ENCODE measurements at places on chromosomes 2 and 18. TPM values are rescaled to one million over a fixed set of nuclear protein-coding genes. Genes with fewer than 3 reads are reported as not detected.

Gene CDH19
- 0.23 TPM for total RNA-seq

Gene KIF3C
- 133 TPM for total RNA-seq

Gene CTAGE1
- total RNA-seq = not detected

Gene SEPTIN2
- total RNA-seq = 295 TPM

Gene FTCDNL1
- 4.8 TPM for total RNA-seq

Gene HADHA
- 89.7 TPM for total RNA-seq

Gene HK2
- 4.2 TPM for total RNA-seq

Gene PROM2
- 2.1 TPM for total RNA-seq

Gene INHA
- total RNA-seq = 0.69 TPM

Gene ST6GAL2
- 170 TPM for total RNA-seq

Gene CEP76
- total RNA-seq = 12.7 TPM

Gene PCARE
- 0.23 TPM for total RNA-seq

Gene IL1RN
- total RNA-seq = not detected

Gene UGT1A8
- total RNA-seq = not detected

Gene ASB18
- total RNA-seq = 1.6 TPM

Gene MSGN1
- not detected for total RNA-seq

Gene SALL3
- total RNA-seq = 18.9 TPM

Gene TMEM247
- total RNA-seq = not detected

Gene ALPI
- not detected for total RNA-seq

Gene MROH2A
- total RNA-seq = under 0.01 TPM

All from diencephalon (tissue), 1 donor.